CD4-positive, alpha-beta T cell treated with Interleukin-4 for 4 hours (primary cell): ENCODE measurements at places on chromosomes 11 and 22.
A peak's percentile ranks its signal among the peaks of the same experiment; 100 is the strongest.

GRCh38 chr11:41267451-41267850, 192.0 kb downstream of the LRRC4C start:
- DNase-seq = no peak

GRCh38 chr11:76153571-76153923, 52.8 kb downstream of the WNT11 start:
- no peak for DNase-seq

DNA sequence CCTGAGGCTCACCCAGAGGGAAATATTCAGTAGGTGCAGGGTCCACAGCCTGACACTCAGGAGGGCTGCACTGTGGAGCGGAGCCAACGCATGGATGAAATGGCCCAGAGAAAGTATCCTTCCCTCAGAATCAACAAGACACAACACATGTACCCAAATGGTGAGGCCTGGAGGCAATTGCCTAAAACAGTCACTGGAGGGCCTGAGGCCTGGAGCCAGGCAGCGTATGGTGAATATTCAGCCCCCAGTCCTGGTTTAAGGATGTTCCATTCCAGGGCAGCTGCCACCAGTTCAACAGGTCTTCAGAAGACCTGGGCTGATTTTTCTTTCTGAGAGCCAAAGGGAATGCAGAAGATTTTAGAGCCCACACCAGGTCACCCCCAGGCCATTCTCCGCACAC, 264.8 kb downstream of the INSC start:
- DNase-seq = no peak

- DNase-seq = peak; percentile 5
Observed at GRCh38 chr11:113474362-113475159, 637 bp downstream of the DRD2 start.

- no peak for DNase-seq
Observed at GRCh38 chr11:134687548-134687947, 275.5 kb upstream of the B3GAT1 start.

GRCh38 chr11:76574406-76574805, 96.1 kb downstream of the LRRC32 start:
- DNase-seq = no peak
